Activated CD8-positive, alpha-beta memory T cell treated with anti-CD3 and anti-CD28 coated beads for 4 hours (primary cell): ENCODE measurements at places on chromosomes 16 and 17.

GRCh38 chr17:43694081-43694870, 32.6 kb upstream of the MEOX1 start:
- DNase-seq, result peak; percentile 49

DNA sequence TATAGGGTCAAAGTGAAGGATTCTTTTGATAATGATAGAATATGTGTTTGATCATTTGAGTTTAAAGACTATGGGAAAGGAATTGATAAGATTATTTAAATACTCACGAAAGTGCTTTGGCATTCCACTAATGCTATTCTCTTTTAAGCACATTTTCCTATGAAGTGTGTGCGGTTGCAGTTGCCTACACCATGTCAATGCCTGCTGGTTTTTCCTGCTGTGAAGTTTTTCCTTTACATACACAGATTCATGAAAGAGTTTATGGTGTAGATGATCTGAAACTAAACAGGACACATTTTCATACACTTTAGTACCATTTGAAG, 78.7 kb downstream of the VMP1 start:
- no peak for DNase-seq

DNA sequence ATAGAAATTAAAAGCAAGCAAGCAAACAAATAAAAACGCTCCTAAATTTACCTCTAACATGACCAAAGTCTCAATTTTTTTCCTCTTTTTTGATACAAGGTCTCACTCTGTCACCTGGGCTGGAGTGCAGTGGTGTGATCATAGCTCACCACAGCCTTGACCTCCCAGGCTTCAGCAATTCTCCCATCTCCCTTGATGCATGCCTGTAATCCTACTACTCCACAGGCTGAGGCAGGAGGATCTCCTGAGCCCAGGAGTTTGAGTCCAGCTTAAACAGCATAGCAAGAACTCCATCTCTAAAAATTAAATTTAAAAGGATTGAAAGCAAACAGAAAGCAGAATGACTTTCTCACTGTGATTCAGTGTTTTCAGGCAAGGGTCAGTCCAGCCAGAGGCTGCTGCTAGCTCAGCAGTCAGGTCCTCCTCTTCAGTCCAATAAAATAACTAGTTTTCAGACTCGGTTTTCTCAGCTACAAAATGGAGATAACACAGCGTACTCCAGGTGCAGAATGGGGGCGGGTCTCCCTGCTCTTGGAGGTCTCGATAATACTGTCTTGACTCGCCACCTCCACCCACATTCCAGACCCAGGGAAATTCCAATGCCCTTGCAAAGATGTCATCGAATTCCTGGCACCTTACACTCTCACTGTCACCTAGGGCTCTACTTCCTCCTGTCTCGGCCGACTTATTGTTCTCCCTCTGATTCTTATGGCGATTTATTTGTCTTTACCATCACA, 20.7 kb upstream of the MRTFB start:
- no peak for DNase-seq

- DNase-seq, result no peak
Observed at GRCh38 chr16:85201574-85201973, 89.3 kb upstream of the CIBAR2 start.

DNA sequence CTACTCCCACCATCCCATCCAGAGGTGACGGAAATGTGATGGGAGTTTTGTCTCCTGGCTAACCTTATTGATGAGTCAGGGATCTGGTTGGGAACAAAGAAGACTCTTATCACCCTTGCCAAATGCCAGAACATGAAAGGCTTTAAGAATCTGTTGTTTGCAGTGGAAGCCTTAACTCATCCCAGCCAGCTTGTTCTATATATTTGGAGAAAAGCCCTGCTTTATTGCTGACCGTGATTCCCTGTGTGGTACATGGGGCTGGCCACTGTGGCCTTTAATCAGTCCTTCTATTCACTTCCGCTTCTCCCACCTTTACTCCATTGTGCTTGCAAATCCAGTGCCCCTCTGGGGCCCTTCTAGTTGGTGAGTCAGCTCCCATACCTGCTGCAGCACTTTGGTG, 156.6 kb downstream of the PHKB start:
- DNase-seq, result no peak

DNA sequence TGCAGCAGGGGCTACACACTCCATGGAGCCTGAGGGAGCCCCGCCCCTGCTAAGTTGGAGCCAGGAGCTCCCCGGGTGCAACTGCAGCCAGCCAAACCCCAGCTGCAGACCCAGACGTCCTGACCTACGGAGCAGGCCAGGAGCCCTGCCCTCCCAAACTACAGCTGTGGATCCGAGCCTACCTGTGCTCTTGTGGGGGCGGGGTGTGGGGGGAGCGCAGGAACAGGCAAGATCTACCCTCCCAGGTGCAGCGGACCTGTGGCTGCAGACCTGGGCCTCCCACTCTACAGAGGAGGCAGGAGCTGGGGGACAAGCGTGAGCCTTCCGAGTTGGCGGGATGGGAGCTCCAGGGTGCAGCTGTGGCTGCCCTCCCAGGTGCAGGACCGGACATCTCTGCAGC, 29.7 kb upstream of the MYLK3 start:
- no peak for DNase-seq

DNA sequence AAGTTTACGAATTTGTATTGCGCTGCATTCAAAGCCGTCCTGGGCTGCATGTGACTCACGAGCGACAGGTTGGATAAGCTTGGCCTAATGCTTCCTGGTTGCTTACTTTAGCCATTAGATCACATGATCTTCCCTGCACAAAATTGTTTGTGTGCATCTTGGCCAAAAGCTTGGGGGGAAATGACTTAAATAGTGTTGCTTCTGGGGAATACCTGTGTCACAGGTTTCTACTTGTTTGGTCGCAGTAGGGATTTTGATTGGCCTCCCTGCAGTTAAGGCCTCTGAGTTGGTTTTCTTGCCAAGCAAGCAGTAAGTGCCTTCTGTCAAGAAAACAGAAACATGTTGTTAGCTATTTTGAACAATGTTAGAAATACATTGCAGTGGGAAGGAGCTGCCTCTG, 39.6 kb upstream of the DUSP14 start:
- no peak for DNase-seq

- DNase-seq, result no peak
Observed at GRCh38 chr17:78883533-78884131, 19.4 kb downstream of the CEP295NL start.

DNA sequence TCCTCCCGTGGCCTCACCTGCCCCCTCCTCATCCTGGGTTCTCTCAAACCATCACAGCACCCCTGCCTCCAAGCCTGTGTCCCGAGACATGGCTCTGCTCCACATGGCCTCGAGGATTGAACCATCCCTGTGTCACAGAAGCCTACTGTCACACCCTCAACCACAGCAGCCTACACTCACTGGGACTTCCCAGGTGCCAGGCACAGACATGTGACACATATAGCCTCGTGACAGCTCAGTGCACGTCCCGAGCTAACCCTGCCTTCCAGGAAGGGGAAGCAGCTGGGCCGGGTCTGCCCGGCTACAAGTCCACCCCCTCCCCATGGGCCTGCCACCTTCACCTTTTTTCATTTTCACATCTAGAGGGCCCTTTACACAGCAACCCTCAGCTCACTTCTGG, 238.3 kb downstream of the CPPED1 start:
- DNase-seq, result no peak

DNA sequence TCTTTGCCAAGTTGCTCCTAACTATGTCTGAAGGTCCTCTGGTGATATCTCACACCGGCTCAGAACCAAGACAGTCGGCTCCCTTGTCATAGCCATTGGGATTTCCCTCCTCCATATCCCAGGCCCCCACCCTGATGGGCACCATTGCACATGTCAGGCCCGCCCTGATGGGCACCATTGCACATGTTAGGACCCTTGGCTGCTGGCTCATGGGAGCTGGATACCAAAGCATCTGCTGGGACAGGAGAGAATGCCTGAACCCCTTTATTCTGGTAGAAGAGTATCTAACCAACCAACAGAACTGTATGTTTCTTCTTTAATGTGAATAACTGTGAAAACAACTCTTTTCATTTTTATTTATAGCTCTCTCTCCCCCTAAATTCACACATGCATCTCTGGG, 454.5 kb upstream of the HSBP1 start:
- no peak for DNase-seq

DNA sequence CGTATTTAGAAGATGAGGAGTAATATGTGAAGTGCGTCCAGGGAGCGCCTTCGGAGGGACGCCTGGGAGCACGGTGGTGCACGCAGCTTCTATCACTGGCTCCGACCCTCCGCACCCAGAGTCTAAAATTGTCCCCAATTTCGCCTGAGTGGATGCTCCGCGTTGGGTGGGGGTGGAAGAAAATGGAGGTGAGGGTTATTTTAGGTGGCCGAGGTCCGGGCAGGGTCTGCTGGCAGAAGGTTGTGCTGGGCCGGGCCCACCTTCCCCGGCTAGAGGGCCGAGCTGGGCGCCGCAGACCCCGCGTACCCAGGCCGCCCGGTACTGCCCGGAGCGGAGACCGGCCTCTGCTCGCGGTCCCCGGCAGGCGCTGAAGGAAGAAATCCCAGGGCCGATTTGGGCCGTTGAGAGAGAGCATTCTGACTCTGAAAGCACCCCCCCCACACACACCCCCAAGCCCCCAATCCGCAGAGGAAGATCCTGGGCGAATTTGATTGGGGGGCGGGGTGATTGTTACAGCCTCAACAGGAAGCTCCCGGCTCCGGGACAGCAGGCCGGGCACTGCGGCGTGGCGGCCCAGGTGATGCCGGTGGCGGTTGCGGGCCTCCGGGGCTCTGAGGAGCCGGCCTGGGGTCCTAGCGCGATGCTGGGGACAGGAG, 3.0 kb downstream of the BAHCC1 start:
- DNase-seq, result no peak

- no peak for DNase-seq
Observed at GRCh38 chr17:60514053-60514452, 12.0 kb downstream of the APPBP2 start.

DNA sequence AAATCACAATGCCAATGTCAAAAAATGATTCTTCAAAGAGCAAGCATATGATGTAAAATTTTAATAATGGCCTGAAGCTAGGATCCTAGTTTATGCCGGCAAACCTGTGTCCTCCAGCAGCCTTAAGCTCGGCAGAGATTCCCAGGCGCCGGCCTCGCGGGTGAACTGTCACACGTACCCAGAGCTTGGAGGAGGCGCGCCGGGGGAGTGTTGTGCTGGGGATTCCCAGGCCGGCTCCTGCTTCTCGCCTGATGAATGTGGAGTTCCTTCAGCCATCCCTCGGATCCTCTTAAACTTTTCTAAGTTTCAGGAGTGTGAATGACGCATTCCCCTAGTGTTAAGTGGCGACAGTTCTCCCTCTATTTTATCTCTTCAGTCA, 19.1 kb upstream of the NTN1 start:
- no peak for DNase-seq

- no peak for DNase-seq
Observed at GRCh38 chr17:35998756-35999155, 2.6 kb downstream of the CCL15 start.

- DNase-seq, result no peak
Observed at GRCh38 chr17:38861399-38861843, 7.9 kb upstream of the RPL23 start.

DNA sequence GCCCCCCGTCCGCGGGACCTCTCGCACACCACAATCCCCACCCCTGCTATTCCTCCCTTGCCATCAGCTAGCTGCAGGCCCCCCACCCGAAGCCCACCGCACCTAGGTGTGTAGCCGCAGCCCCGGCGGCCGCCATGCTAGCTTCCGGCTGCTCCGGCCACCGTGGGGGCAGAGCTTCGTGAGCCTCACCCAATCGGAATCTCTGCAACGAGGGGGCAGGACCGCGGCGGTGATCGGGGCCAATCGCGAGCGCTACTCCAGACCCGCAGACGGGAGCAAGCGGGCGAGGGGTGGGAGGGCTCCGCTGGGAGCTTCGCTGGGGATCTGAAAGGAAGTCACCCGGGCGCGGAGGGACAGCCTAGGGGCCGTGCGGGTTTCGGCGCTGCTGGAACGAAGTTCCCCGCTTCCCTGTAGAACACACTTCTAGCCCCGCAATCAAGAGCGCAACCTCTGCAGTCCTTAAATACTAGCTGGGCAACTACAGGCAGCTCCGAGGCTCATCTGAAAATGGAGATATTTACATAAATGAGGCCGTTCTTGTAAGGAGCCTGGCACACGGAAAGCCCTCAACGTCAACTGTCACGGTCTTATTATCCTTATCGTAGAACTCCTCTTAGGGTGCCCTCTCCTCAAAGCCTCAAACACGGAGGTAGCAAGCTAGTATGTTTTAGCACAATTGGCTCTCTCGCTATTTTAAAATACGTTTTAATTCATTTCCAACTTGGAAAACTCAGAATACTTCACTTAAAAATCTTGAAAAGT, at the start of gene PIGS:
Gene PIGS, minus strand, starts transcription at position 164 of the 762 bp plus-strand sequence. Its CDS starts 28 bp downstream, at position 136.
- peak; percentile 87 for DNase-seq

GRCh38 chr16:17083628-17084027, 387.1 kb downstream of the XYLT1 start:
- no peak for DNase-seq

- DNase-seq, result no peak
Observed at GRCh38 chr17:7240375-7240774, 1.1 kb upstream of the PHF23 start.

DNA sequence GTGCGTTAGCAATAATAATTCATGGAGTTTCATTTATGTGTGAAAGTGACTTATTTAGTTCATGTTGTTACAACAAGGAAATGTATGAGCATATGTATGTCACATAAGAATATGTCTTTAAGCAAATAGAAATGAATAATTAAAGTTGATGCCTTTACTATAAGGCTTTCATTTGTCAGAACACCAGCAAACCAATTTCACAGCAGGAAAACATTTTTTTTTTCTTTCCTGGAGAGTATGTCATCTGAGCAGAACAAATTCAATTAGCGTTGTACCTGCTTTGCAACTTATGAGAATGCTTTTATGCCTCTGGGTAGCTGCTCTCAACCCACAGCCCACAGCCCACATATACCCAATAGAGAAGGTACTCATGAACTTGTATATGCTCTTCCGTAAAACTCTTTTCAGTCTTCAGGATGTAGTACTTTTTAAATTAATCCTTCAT, 26.3 kb upstream of the APOH start:
- DNase-seq, result no peak

- no peak for DNase-seq
Observed at GRCh38 chr17:81059026-81059425, 24.1 kb downstream of the BAIAP2 start.

DNA sequence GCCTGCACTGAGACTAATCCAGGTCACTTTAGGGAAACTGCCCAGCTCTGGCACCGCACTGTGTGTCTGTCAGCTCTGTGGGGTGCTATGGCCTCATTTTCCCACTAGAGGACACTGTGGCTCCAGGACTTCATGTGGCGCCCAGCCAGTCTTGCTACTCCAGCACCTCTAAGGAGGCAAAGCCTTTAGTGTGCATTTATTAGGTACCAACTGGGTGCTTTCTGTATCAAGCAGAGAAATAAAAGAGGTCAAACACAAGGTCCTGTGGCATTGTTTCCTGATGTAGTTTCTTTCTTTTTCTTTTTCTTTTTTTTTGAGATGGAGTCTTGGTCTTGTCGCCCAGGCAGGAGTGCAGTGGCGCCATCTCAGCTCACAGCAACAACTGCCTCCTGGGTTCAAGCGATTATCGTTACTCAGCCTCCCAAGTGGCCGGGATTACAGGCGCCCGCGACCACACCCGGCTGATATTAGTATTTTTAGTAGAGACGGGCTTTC, 12.5 kb upstream of the RHBDL3 start:
- peak; percentile 25 for DNase-seq

- no peak for DNase-seq
Observed at GRCh38 chr16:8194794-8195193, 395.5 kb downstream of the TMEM114 start.

- no peak for DNase-seq
Observed at GRCh38 chr16:22191532-22192260, 14.4 kb upstream of the EEF2K start.
